Activated naive CD4-positive, alpha-beta T cell (primary cell): ENCODE measurements at places on chromosomes 3 and 15.

DNA sequence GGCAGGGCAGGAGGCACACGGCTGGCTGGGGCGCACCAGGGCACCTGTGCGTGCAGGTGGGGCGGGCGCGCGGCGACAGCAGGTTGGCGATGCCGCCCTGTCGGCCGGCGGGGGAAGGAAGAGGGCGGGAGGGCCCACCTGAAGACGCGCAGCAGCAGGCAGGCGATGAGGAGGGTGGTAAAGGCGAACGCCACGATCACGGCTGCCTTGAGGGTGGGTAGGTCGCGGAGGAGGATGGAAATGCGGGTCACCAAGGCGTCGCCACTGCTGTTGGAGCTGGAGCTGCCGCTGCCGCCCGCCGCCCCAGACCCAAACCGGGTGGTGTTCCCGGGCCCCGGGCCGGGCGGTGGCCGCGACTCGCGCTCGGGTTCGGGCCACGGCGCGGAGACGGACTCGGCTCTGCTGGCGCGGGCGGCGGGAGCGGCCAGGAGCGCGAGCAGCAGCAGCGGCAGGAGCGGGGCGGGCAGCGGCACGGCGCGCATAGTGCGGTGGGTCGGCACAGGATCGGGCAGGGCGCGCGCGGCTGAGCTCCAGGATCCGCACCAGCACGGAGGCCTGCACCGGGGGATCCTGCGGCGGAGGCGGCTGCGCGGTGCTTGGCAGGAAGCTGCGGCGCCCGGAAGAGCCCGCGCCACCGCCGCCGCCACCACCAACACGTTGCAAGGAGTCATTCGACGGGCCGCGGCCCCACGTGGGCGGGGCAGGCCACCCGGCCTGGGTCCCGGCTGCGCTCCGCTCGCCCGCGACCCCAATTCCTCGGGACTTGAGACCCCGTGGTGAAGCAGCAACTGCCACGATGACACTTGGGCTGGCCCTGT lies at the start of gene FAM174B:
FAM174B (minus strand) TSS at position 598 of the 818 bp plus-strand sequence.
- no peak for DNase-seq

DNA sequence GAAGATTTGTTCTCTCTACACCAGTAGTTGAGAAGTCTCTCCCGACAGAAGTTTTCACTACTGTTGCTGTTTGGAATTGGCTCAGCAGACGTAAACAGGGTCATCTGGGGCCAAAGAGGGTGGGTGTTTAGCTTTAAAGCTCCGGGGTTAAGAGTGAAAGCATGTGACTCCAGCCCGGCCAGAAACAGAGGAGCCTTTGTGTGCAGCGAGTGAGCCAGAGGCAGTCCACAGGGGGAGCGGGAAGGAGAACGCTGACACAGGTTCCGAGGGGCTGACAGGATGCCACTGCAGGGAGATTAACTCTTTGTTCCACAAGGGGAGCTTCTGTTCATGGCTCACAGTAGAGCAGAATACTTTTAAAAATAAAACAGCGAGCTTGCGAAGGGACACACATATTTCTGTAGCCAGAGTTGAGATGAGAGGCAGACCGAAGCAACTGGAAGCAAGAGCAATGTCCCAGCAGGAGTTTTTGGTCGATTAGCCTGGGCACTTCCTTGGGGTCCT lies 26.9 kb downstream of the BMF start:
- DNase-seq = no peak

GRCh38 chr15:25793354-25794050 lies 69.6 kb downstream of the ATP10A start:
- no peak for DNase-seq

DNA sequence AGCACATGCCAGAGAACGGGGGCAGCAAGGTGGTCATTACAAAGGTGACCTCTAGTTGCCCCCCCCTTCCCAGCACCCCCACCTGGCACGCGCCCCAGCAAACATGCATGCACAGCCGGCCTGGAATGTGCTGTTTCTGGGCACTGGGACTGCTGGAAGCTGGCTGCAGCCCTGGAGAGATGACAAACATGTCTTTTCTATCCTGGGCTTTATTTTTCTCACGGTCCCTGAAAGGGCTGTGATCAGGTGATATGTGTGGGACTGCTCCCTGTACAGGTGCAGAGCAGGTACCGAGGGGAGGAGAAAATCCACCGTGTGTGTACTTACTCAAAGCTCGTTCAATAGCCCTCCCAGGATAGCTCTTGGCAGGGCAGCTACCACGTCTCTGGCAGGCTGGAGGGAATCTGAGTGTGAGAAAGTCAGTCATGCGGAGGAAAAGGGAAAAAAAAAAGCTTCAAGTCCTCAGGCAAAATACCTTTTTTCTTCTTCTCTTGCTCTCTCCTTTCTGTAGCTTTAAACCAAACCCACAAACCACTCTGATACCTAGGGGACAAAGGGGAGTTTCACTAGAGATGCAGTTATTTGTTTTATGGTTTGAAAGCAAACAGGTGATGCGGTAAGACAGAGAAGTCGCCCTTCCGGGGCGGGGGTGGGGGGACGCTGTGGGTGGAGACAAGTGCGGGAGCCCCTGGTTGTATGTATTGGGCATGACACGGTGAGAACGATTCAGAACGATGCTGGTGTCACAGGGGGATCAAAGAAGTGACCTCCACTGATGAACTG lies 5.0 kb upstream of the HES1 start:
- DNase-seq = no peak

- DNase-seq = no peak
Measured at GRCh38 chr3:59885899-59886400, 836.1 kb upstream of the CFAP20DC start.

- DNase-seq = no peak
Measured at GRCh38 chr15:62559381-62559733, 394.3 kb upstream of the C2CD4B start.
